ENCODE measurements at places on chromosomes 2 and 18.

DNA sequence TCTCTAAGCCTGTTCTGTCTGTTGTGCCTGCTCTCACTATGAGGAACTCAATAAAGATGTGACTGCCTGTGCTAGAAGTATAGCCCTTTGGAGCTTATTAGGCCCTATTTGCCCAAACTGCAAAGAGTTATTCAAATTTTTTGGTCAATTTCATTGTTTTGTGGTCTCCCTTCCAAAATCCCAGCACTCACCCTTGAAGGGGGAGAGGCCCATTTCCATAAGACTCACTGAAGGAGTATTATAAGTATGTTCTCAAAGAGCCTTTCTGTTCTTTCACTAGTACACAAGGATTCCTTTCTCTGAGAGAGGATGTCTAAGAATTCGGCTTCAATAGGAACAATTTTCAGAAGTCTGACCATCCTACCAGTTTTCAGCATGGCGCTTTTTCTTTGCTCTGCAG is 641.9 kb upstream of the REG3G start:
- DNase-seq: no peak

- DNase-seq: no peak
Measured at GRCh38 chr2:10008809-10009176, 34.6 kb upstream of the KLF11 start.

GRCh38 chr2:170930991-170931266 is 1.9 kb downstream of the GORASP2 start:
- DNase-seq: no peak

GRCh38 chr18:841647-842370 is 29.8 kb upstream of the YES1 start:
- no peak for DNase-seq

- DNase-seq: no peak
Measured at GRCh38 chr2:128513116-128513960, 194.7 kb upstream of the HS6ST1 start.

DNA sequence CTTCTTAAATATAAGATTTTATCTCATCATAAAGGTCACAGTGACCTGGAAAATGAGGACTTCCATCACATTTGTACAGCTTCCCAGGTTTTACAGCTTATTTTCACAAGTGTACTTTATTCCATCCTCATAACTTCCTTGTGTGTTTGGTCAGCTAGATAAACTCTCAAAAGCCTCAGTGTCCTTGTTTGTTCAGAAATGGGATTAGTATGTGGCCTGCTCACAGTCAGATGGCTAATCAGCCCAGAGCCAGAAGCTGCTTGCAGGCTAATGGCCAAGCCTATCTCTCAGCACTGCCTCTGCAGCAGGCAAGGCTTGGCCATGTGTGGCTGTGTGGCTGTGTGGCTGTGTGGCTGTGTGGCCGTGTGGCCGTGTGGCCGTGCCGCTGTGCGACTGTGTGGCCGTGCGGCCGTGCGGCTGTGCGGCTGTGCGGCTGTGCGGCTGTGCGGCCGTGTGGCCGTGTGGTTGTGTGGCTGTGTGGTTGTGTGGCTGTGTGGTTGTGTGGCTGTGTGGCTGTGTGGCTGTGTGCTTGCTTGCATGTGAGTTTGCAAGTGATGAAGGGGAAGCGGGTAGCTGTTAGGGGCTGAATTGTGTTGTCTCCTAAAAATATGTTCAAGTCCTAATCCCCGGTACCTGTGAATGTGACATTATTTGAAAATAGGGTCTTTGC is 233.0 kb upstream of the TNP1 start:
- DNase-seq: no peak

- no peak for DNase-seq
Measured at GRCh38 chr2:12935222-12935621, 218.5 kb downstream of the TRIB2 start.

DNA sequence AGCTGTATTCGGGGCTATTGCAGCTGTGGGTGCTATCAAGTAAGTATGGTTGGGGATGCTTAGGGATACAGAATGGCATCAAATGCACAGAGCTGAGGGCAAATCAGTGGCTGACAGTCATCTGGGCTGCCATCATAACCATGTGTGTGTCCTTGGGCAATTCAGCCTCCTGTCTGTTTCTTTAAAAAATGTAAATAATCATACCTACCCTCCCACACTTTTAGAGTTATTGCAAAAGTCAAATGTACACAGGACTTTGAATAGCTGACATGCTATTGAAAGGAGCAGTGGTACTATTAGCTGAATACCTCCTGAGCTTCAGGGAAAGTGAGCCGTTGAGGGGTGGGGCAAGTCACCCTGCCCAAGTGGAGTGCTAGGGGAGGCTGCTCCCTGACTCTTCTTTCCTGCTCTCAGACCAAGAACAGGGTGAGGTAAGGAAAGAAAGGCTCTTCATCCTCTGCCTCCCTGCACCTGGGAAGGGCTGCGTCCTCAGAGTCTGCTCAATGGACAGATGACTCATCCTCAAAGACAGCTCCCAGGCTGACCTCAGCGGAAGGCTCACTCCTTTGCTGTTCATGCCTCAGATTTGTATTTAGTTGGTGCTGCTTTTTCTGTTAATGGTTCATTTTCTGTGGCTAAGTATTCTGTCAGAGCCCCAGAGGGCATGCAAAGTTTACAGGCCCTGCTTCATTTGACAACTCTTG is 54.9 kb upstream of the BZW1 start:
- DNase-seq: no peak

GRCh38 chr2:21467910-21468309 is 344.1 kb downstream of the TDRD15 start:
- DNase-seq: no peak

DNA sequence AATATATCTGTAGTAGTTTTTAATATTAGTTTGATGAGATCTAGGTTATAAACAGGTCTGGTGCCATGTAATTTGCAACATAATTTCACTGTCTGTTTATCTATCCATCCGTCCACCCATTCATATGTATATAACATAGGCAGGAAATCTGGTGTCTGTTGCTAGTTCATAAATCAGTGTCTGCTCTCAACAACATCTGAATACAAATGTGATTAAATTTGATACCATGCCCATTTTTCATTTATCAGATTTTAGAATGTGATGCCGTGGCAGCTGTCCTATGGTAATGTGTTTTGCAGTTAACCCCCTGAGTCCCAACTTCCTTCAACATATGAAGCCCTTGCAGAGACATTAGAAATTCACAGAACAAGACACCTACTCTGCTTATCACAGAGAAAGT is 228.4 kb downstream of the CMPK2 start:
- no peak for DNase-seq

DNA sequence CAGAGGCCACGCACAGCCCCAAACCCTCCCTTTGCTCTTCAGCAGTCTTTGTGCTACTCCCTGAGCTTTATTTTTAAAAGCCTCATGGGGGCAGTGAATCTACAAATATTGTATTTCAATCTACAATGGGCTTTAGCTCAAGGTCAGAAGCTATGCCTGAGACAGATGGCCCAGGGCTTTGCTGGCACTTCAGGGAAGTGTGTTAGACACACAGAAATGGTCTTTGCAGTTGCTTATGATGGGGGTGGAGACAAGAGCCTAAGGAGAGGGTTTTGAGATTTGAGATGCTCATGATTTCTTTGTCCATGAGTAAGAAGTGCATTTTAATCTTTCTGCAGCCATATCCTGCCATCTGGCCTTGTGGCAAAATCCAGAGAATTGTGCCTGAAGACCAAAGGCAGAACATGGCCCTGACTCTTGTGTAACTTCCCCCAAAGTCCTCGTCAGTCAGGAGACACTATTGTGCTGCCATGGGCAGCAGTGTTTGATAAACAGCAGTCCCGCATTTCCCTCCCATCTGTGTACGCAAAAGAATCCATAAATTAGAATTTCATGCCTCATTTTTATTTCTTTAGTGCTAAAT is 92.6 kb downstream of the VAPA start:
- no peak for DNase-seq

DNA sequence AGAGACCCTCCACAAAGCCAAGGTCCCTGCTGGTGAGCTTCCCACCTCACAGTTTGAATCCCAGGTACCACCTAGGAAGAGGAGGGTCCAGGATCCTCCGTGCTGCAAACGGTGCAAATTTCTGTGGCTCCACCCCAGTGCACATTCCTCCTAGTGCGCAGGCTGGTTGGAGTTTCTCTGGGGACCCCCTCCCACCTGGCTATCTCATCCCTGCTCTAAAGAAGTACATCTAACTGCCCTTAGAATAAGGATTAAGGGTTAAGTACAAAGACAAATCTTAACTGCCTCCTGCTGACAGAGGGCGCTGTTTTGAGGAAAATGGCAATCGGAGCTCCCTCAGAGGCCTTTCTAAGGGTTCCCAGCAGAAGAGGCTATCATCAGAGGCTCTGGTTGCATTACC is 109.6 kb upstream of the FSIP2 start:
- DNase-seq: no peak

DNA sequence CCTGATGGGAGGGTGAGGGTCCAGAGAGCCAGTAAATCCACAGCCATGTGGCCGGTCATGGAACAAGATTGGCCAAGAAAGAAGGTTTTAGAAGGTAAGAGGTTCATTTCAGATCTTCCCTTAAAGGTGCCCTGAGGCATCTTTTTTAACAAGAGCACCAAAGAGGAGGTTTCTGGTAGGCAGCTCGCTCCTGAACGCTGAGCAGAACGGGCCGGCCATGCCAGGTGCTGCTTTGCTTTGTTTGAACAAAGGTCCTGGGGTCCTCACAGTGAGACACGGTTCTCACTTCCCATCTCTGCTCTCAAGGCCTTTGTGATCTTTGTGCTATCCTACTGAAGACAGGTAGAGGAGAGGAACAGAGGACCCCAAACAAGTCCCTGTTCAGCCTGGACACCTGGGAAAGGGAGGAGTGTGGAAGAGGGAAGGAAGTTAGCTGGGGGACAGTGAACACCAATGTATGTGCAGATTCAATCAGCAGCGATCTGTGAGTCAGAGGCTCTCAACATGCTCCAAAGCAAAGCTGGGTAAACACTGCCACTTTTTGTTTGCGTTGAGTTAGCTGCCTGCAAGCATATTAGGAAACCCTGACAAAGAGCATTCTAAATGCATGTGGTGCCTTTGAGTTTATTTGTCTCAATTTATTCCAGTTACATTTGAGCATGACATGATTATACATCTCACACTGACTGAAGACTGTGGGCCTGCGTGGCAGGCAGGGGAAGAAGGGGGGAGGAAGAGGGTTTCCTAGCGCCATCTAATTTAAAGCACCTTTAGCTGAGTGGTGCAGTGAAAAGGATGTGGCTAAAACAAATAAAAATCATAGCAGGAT is 102.4 kb downstream of the ASB1 start:
- DNase-seq: no peak

- no peak for DNase-seq
Measured at GRCh38 chr2:111537078-111537655, 346.8 kb downstream of the ANAPC1 start.

DNA sequence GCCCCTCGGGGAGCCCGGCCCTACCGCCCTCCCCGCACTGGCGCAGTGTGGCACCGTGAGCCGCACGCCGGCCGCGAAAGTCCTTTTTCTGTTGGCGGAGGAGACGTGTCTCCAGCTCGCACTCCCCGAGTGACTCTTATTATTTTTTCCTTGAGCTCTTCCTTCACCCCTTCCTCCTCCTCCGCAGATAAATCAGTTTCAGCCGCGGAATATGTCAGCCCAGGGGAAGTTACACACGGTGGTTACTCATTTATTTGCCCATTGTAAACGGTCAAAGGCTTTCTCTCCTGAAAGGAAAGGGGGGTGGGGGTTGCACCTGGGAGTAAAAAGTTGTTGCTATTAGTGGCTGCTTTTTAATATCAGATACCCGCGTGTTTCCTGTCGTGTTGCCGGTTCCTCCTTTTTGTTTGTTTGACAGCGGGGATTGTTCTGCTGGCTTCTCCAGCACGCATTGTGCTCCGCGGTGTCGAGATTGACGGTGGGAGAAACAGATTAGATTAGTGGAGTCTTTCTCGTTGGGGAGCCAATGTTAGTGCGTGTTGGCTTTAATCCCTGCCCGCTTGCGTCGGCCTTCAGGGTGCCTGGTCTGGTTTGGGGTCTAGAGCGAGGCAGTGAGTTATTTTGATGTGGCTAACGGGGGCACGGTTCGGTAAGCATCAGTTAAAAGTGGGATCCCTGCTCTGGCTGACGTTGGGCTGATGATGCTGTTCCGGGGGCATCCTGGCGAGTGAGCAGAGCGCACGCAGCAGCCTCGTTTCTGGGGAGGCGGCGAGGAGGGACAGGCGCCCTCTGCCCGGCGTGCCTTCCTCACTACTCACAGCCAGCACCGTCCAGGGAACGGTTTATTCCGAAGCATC is 1.6 kb downstream of the CRIM1 start:
- no peak for DNase-seq

- no peak for DNase-seq
Measured at GRCh38 chr2:2960441-2961133, 417.0 kb downstream of the EIPR1 start.

Measured in effector memory CD4-positive, alpha-beta T cell (primary cell).